ENCODE measurements at places on chromosomes 2 and 18.

DNA sequence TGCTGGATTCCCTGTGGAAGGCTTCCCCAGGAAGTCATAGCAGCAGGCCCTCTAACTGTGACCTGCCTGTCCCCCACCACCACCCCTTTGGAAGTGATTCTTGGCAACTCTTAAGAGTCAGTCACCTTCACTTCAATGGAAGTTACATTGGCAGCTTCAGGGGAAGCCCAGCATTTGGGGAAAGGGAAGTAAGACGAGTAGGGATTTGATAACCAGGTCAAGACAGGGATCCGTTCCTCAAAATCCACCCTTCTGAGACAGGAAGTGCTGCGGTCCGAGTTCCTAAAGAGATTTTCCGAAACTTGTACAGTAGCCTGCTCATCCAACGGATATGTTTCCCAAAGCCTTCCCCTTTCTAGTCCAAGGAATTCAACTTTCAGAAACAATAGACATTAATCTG lies 54.2 kb downstream of the MRPL35 start:
- DNase-seq: no peak

DNA sequence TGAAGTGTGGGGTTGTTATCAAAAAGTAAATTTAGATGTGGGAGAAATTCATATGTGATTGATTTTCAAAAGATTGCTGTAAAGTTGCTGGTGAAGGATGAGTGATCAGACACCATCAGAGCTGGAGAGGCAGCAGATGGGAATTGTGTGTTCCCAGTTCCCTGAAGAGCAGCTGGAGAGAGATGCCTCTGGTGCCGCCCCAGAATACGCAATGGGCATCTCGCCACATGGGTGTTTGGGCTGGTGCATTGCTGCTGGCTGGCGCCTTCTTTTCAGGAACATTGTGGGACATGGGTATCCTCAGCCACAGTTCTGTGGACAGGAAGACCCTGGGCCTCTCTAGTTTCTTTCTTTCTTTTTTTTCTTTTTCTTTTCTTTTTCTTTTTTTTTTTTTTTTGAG lies 11.9 kb downstream of the ATG4B start:
- DNase-seq: no peak

DNA sequence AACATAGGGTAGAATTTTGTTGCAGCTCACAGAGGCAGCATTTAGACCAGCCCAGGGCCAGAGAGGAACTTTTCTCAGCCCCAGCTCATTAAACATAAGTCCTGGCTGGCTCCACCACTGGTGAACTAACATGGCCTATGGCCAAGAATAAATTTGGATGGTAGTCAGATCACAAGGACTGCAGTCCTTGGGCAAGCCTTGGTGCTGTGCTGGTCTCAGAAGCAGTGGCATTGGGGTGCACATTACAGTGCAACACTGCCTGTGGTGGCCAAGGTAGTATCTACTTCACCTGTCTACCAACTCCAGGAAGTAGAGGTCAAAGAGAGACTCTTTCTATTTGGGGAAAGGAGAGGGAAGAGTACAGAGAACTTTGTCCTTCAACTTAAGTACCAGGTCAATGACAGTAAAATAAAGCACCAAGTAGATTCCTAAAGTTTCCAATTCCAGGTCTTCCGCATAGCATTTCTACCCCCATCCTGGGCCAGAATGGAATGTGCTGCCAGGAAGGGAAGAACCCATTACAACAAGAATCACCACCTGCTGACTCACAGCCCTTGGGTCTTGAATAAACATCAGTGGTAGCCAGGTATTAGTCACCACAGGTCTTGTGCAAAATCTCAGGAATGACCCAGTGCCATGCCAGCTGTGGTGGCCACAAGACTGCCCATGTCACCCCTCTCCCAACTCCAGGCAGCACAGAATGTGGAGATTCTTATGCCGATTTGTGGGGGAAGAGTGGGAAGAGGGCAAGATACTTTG lies 155.4 kb upstream of the FSIP2 start:
- no peak for DNase-seq

GRCh38 chr18:36083729-36084128 lies 16.4 kb upstream of the RPRD1A start:
- no peak for DNase-seq

- DNase-seq: no peak
Observed at GRCh38 chr2:3805201-3805939, 102.0 kb downstream of the DCDC2C start.

- no peak for DNase-seq
Observed at GRCh38 chr2:233982421-233983121, 65.4 kb downstream of the TRPM8 start.

DNA sequence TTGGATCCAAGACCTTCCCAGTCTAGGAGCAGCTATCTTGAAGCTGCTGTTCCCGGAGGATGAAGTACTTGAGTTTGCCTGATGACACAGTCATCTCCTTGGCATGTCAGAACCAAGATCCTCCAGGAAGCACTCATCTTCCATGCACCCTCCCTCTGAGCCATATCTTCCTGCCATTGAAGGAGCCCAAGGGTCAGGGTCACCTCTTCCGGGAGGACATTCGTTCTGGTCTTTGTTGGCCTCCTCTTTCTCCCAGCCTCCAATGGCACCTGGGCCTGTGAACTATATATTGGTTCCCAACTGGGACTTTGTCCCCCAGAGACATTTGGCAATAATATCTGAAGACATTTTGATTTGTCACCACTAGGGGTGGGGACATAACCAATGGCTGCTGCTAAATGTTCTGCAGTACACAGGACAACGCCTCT lies 4.2 kb upstream of the MYO7B start:
- no peak for DNase-seq

DNA sequence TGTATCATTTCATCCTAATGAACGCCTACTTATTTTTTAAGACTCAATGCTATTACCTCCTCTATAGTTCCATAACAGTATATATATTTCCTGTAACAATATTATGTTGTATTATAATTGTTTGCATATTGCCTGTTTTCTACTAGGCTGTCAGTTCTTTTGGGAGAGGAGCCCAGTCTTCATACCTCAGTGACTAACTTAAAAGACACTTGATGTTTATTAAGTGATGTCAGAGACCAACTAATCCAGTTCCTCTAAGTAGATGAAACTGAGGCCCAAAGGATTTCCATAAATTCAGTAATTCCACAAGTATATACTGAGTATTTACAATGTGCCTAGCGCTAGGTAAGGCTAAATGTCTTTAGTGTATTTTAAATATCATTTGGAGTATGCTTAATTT lies 48.9 kb upstream of the AAK1 start:
- DNase-seq: no peak

DNA sequence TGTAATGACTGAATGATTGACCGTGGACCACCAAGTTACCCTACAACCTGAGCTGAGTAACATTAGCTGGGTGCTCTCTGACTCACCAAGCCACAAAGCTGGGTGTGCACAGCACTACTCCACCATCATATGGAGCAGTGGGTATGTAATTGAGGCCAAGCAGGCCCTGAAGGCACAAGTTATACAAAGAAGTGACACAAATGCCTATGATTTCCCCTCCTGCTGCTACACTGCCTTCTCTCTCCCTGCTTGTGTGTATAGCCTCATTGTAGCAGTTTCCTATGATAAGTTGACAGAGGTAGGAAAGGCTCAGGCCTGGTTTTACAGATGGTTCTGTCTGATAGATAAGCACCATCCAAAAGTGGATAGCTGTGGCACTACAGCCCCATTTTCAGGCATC lies 1327.2 kb upstream of the DDX18 start:
- no peak for DNase-seq

- DNase-seq: no peak
Observed at GRCh38 chr2:8999102-8999446, 4.4 kb downstream of the MBOAT2 start.

- DNase-seq: peak; percentile 4
Observed at GRCh38 chr18:62506495-62507143, 16.2 kb upstream of the ZCCHC2 start.

DNA sequence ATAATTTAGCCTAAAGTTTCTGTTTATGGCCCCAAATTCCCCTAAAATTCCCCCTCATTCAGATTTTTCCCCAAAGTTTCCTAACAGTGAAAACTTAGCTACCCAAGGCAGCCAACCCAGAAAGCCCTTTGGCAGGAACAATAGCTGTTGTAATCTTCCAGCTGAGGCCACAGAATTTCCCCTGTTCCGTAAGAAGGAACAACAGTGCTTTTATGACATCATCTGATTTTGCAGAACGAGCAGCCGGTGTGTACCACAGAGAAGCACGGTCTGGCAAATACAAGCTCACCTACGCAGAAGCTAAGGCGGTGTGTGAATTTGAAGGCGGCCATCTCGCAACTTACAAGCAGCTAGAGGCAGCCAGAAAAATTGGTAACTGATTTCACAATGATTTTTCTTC lies 6.3 kb downstream of the TNFAIP6 start:
- DNase-seq: no peak

- DNase-seq: no peak
Observed at GRCh38 chr2:65846989-65847678, 414.7 kb upstream of the SPRED2 start.

DNA sequence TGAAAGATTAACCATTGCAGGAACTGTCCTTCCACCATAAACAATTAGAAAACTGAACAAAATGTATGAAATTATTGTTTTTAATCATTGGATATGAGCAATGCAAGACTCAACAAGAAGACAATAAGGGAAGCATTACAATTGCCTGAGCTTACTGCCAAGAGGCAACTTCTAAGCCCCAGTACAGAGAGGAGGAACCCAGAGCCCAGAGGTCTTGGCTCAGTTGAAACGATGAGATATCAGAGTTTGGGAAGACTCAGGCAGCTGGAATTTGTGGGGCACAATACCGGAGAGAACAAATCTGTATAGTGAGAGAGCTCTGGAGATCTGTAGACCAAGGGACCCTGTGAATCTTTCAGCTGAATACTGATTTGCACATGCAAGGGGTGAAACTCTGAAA lies 80.6 kb upstream of the ZFP36L2 start:
- DNase-seq: no peak

- no peak for DNase-seq
Observed at GRCh38 chr18:25726298-25726697, 364.1 kb downstream of the SS18 start.

- DNase-seq: no peak
Observed at GRCh38 chr2:30201990-30202389, 29.3 kb upstream of the LBH start.

- no peak for DNase-seq
Observed at GRCh38 chr2:33034784-33035183, 88.0 kb downstream of the LTBP1 start.

All from CD4-positive, alpha-beta T cell treated with Interleukin-17A for 1 hour (primary cell).